ENCODE measurements at places on chromosomes 4 and X. TPM values are rescaled to one million over a fixed set of nuclear protein-coding genes. Genes with fewer than 3 reads are reported as not detected.

GRCh38 chr4:180084561-180084960, 2158.6 kb upstream of the TENM3 start:
- H3K36me3 ChIP-seq = no peaks in the 10 kb centered on the region
- no peak overlapping the region for H3K4me3 ChIP-seq
- no peaks in the 10 kb centered on the region for H3K27me3 ChIP-seq
- no peak overlapping the region for H3K27ac ChIP-seq
- no peak for DNase-seq
- H3K4me1 ChIP-seq = no peaks in the 10 kb centered on the region

- H3K36me3 ChIP-seq = no peaks in the 10 kb centered on the region
- no peak for DNase-seq
- H3K27ac ChIP-seq = no peak overlapping the region
- H3K4me3 ChIP-seq = no peak overlapping the region
- H3K27me3 ChIP-seq = no peaks in the 10 kb centered on the region
Observed at GRCh38 chr4:6408263-6408662, 64.2 kb downstream of the PPP2R2C start.

GRCh38 chr4:3826247-3827172, 60.3 kb downstream of the ADRA2C start:
- H3K27ac ChIP-seq = no peak overlapping the region
- DNase-seq = no peak
- H3K36me3 ChIP-seq = no peaks in the 10 kb centered on the region
- no peak overlapping the region for H3K4me3 ChIP-seq
- peaks cover 45% of the 10 kb centered on the region for H3K4me1 ChIP-seq

The SPANXA1 gene
- total RNA-seq = not detected

Data from neural progenitor cell (in vitro differentiated cells).